ENCODE measurements at places on chromosomes 7 and 10.

GRCh38 chr7:23183279-23184012 is 1.6 kb downstream of the NUP42 start:
- no peak for DNase-seq

DNA sequence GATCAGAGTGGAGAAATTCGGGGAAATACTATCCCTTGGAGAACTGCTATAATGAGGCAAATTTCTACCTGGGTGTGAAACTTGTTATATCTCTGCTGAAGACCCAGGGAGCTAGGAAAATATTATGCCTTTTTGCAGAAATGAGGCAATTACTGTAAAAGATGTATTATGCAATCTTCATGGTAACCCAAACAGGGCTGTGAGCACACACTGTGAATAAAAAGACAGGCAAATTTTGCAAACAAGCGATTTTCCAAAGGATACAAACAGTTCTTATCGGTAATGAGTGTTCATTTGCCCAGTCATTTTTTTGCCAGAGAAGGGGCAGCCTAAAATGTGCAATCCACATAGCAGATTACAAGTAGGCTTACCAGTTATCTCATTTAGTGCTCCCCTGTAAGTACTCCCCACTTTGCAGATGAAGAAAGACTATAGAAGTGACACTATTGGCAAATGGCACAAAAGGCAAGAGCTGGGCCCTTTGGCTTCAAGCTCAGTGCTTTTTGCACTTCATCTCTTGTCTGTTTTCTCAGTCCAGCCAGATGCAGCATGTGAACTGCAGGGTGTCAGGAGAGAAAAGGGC is 205.8 kb downstream of the HECW1 start:
- no peak for DNase-seq

GRCh38 chr10:76461024-76461423 is 1029.6 kb downstream of the LRMDA start:
- no peak for DNase-seq

DNA sequence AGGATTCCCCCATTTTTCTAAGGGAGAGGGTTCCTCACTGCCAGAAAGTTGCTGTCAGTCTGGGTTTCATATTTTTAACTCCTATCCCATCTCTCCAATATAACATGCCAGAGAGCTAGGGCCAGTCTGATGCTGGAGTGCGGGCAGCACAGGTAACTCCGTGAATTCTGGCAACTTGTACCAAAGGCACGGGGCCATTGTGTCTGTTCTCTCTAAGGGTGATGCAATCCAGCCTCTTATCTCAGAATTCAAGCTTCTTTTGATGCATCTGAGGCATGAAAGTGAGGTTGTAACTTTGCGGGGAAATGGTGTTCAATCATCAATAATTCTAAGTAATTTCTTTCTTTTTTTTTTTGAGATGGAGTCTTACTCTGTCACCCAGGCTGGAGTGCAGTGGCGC is 1074.4 kb downstream of the TYW1 start:
- no peak for DNase-seq

DNA sequence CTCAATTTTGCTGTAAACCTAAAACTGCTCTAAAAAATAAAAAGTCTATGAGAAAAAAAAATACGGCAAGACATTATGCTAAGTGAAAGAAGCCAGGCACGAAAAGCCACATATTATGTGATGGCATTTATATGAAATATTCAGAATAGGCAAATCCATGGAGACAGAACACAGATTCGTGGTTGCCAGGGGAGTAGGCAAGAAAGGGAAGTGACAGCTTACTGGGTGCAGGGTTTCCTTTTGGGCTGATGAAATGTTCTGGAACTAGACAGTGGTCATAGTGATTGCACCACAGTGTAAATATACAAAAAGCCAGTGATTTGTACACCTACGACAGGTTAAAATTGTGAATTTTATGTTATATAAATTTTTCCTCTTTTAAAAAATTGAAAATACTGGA is 41.3 kb upstream of the GLI3 start:
- no peak for DNase-seq

DNA sequence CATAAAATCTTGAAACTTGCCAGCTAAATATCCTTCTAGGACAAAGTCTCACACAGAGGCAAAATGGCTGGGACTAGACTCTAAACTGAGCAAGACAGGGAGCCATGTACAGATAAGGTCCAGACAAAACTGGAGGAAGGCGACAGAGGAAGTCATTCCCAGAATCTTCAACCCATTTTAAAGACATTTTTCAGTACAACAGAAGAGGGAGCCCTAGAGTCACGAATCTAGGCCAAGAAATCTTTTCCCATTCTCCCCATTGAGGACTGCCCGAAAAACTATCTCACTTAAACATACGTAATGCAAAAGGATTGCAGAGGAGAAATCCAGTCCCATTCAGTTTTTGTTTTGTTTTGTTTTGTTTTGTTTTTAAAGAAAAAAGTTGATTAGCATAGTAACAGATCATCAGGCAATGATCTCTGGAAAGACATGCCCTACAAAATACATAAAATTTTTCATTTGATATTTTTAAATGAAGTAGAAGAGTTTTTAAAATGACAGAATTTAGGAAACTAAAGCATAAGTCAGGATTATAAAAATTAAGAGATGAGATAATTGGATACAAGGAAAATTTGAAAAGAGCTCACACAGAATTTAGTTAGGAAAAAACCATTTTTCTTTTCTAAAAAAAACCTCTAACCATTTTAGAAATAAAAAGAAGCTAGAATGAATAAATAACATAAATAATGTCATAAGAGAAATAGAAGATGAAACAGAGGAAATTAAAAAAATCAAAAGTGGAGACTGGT is 16.9 kb upstream of the PRF1 start:
- no peak for DNase-seq

DNA sequence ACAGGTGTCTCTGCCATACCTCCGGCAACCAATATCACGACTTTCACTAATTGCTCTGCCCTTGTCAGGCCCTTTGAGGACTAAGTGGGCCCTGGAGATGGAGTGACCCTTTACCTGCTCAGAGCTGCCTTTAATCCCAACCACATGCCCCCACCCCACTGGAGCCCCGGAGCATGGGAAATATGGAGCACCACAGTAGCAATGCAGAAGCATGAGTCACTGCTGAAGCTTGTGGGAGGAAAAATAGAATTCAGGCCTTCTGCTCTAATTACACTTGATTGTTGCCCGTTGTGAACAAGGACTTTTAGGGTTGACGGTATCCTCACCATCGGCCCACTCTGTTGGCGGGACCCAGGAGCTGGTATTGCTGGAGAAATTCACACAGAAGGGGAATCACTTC is 52.5 kb upstream of the FRMD4A start:
- no peak for DNase-seq

- DNase-seq: no peak
Measured at GRCh38 chr10:122630526-122630925, 69.1 kb downstream of the C10orf120 start.

- DNase-seq: no peak
Measured at GRCh38 chr10:30057894-30058556, 1.4 kb downstream of the JCAD start.

GRCh38 chr7:14385074-14385473 is 395.6 kb upstream of the ETV1 start:
- DNase-seq: no peak

- no peak for DNase-seq
Measured at GRCh38 chr10:128712661-128713400, 586.6 kb upstream of the MKI67 start.

DNA sequence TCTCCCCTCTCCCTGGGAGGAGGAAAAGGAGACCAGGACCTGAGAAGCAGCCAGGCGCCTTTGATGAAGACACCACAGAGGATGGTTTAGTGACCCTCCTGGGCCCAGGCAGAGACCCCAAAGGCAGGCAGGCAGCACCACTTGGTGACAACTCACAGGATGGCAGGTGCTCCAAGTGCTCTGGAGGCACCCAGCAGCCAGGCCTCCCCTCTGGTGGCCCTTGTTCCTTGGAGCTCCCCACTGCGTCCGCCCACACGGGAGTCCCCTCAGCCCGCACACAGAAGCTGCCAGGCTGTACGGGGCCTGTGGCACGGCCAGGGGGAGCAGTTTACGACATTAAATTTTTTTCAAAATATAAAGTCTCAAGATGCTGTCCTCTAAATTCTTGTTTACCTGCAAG is 607.1 kb upstream of the FOXK1 start:
- no peak for DNase-seq

DNA sequence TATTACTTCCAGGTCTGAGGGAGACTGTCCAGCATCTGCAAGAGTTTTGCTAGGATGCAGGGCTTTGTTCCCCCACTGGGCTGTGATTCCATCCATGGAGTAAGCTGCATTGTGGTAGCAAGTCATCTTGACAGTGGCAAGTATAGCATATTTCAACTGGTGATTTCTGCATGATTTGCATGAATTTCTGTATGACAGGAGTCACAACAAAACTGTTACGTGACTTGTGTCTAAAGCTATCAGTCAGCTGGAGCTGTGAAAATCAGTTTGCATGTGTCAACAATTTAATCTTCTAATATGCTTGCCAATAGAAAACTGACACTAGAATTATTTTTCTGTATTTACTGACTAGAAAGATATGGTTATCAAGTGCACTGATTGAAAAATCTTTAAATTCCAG is 344.3 kb downstream of the AUTS2 start:
- no peak for DNase-seq

DNA sequence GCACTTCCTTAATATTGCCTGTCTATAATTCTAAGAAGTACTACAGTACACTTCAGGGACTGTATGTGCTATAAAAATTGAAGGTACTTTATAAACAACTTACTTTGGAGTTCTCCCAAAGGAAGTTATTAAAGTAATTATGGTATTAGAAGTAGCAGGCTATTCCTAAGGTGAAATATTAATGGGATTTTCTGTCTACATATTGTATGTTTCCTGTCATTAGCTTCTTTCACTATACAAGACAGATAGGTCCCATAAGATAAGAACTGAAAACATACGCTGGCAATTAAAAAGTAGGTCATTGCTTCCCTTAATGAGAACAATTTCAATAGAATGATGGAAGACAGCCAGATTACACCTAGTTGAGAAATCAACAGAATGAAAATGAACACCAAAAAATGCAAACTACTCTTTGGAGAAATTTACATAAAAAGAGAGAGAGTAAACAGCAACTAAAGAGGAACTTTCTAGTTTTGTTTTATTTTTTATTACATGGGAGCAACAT is 147.0 kb downstream of the HBP1 start:
- no peak for DNase-seq

DNA sequence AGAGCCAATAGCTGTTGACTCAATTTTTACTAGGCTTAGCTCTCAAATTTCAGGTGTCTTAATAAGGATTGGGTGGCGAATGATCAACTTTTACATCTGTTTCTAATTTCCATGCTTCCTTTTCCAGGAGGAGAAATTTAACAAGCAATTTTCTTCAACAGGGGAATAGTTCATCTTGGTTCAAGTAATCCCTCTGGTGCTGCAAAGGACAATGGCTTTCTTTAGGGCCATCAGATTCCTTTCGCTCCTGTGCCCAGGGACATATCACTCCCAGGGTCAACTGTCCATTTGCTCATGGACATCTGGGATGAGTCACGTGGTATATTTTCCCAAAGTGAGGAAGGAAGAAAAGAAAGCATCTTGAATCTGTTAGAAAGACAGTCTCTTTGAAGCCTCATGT is 313.3 kb downstream of the FRMD4A start:
- no peak for DNase-seq

- DNase-seq: no peak
Measured at GRCh38 chr7:45435846-45436245, 138.3 kb upstream of the ADCY1 start.

DNA sequence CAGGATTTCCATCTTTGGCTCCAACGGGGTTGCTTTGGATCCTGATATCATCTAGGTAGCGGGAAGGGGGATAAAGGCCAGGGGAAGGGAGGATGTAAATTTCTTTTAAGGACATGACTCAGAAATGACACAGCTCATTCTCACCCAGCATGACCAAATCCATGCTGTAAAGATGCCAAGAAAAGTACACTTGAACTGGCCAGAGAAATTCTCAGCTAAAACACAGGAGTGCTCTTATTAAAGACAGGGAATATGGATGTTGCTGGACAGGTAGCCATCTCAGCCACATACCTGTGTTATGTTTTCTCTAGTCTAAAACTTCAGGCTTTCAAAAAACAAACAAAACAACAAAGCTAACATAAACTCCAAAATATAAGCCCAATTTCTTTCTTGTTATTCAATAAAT is 68.3 kb downstream of the NAMPT start:
- DNase-seq: no peak

GRCh38 chr7:29042824-29043231 is 84.7 kb upstream of the TRIL start:
- DNase-seq: no peak

DNA sequence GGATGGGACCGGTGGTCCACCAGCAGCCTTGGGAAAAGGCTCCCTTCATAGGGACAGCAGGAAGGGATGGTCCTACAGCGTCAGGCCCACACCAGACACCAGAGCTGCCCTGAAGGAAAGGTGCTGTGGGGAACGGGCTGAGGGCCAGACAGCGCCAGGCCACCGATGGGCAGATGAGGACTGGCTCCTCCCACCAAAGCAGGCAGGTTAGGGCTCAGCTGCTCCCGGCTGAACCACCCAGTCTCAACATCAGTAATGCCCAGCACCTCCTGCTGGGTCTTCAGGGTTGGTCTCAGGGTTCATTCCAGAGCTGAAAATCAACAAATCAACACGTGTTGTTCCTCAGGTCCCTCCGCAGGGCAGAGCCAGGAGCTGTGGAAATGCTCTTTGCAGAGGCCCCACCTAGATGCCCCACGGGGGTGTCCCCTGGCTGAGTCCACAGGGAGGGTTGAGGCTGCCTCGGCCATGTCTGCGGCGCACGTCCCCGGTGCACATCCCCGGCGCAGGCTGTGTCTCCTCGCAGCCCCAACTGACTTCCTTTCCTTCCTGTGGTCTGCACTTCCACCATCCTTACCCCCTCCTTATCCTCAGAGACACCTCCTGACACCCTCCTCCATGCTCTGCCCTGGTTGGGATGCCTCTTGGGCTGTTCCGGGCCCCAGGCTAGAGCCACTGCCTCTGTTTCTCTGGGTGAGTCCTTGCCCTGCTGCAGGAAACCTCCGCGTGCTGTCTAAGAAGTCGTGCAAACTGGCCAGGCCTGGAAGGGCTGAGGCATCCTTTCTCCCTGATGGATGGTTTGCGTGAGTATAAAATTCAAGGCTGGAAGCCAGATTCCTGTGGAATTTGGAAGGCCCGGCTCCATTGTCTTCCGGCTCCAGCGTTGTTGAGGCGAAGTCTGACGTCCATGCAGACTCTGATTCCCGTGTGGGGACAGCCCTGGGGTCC is 32.8 kb upstream of the CFAP46 start:
- DNase-seq: no peak

GRCh38 chr10:88971221-88972061 is 18.9 kb upstream of the ACTA2 start:
- DNase-seq: no peak

Measured in stimulated activated CD4-positive, alpha-beta T cell treated with anti-CD3 and anti-CD28 coated beads, Interleukin-15, amount 100 ng/mL, for 48 hours (primary cell).